ENCODE measurements at places on chromosomes 4 and X. TPM values are rescaled to one million over a fixed set of nuclear protein-coding genes. Genes with fewer than 3 reads are reported as not detected.
A peak's percentile ranks its signal among the peaks of the same experiment; 100 is the strongest.

Gene PLP1
- 7.7 TPM for total RNA-seq

- DNase-seq: no peak
These were observed 4.4 kb downstream of the TLR7 start for GRCh38 chrX:12871257-12871656.

Gene TRPC5OS
- total RNA-seq: not detected

Gene FMR1NB
- not detected for total RNA-seq

Gene FAM3A
- total RNA-seq: 26.1 TPM

Gene HHIP
- 0.03 TPM for total RNA-seq

DNA sequence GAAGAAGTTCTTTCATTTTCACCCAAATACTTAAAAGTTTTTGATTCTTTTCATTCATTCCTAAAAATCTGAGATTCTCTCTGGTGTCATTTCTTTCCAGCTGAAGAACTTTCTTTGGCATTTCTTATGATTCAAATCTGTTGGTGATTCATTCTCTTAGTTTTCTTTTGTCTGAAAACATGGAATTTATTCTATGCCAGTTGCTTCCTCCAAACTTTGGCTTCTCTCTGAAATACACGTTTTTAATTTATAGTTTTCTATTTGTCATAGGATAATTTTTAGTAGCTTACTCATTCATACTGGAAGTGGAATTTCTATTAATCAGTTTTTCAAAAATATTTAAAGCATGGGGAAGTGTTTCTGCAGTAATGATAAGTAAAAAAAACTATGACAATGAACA lies 1012.0 kb downstream of the RPA4 start:
- no peak for DNase-seq

DNA sequence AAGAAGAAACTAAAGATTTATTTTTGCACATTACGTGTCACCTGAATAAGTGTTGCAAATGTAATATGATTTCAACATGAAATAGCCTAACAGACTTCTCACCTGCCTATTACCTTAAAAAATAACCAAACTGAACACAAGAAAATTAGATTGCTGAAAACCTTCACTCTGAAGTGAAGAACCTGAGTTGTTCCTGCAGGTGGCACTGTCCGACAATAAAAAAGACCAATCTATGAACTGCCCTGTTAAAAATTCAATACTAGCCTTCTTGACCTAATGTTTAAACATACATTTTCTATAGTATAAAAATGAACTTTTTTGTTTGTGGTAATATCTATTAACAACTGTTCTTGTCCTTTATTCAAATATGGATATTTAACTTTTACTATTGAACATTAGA lies 69.2 kb upstream of the PNPLA4 start:
- DNase-seq: no peak

Gene MED14
- 52.0 TPM for total RNA-seq

DNA sequence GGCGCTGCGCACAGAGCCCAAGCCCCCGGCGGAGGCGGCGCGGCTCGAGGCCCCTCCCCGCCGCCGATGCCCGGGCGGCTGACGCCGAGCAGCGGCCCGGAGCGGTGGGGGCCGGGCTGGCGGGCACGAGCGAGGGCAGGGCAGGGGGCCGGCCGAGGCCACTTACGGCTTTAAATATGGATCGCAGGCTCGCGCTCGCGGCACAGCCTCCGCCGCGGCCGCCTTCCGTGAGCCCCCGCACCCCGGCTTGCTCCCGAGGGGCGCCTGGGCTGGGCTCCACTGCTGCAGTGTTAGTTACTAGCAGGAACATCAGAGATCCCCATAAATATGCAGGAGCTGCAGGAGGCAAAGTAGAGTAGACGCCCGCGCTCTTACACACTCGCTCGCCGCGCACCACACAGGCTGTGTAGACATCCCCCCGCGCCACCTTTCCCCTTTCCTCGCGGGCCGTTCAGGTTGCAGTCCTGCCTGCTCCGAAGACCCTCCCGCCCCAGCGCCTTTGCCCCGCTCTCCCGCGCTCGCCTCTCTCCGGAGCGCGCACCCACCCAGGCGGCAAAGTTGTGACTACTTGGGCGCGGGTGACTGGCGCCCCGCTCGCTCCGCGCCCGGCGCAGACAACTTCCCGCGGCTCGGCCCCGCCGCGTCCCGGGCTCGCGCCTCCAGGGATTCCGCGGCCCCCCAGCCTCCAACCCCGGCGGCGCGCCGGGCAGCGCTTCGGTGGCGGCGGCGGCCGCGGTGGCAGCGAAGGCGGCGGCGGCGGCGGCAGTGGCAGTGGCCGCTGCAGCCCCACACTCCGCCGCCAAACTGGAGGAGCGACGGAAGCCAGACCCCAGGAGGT lies 152.0 kb upstream of the SLC4A4 start:
- peak; percentile 86 for DNase-seq

Measured in aorta (tissue), 5 donors.